ENCODE measurements at places on chromosomes 4 and X.

- DNase-seq, result no peak
Observed at GRCh38 chrX:13110433-13111324, 66.3 kb upstream of the FAM9C start.

DNA sequence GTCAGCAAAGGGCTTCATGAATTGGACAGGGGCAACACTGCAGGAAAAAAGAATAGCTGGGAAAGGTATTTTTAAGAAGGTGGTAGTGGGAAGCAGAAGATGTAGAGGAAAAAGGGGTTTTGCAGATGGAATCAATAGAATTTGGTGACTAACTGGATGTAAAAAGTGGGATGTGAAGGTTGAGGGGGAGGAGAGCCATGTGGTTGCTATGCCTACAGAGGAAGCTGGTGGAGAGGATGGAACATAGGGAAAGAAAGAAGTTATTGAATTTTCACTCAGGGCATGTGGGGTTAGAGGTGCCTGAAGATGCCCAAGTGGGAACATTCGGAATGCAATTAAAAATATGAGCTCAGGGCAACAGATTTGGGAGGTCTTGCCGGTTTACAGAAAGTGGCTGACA lies 33.0 kb downstream of the REELD1 start:
- DNase-seq, result no peak

- DNase-seq, result no peak
Observed at GRCh38 chrX:132411310-132411977, 77.4 kb downstream of the MBNL3 start.

- DNase-seq, result no peak
Observed at GRCh38 chr4:139025841-139026240, 10.3 kb downstream of the NOCT start.

DNA sequence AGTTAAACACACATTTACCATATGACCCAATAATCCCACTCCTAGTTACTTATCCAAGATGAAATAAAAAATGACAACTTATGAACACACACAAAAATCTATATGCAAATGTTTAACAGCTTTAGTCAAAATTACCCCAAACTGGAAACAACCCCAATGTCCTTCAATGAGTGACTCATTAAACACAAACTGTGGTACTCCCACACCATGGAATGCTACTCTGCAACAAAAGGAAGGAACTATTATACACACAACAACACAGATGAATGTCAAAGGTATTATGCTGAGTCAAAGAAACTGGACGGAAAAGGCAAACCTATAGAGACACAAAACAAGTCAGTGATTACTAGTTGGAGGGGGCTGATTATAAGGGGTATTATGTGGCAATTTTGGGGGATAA lies 40.5 kb downstream of the MED14 start:
- no peak for DNase-seq

DNA sequence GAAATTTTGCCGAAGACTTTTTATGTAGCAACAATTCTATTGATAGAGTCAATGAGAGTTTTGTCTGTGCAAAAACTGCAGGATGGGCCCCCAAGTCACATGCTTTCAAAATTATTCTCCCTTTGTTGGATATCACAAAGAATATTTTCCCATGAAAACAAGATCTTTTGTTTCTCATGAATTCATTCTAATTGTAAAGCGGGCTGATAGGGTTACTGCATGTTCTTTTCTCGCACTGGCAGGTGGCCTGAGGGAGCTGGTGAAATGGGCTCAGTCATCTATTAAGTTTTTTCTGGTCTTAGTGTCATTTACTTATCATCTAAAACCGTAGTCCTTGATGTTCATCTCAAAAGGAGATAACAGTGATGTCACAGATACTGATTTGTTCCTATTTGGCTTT lies 44.2 kb downstream of the MID1IP1 start:
- no peak for DNase-seq

GRCh38 chr4:179989975-179990374 lies 2253.2 kb upstream of the TENM3 start:
- DNase-seq, result peak; percentile 3

DNA sequence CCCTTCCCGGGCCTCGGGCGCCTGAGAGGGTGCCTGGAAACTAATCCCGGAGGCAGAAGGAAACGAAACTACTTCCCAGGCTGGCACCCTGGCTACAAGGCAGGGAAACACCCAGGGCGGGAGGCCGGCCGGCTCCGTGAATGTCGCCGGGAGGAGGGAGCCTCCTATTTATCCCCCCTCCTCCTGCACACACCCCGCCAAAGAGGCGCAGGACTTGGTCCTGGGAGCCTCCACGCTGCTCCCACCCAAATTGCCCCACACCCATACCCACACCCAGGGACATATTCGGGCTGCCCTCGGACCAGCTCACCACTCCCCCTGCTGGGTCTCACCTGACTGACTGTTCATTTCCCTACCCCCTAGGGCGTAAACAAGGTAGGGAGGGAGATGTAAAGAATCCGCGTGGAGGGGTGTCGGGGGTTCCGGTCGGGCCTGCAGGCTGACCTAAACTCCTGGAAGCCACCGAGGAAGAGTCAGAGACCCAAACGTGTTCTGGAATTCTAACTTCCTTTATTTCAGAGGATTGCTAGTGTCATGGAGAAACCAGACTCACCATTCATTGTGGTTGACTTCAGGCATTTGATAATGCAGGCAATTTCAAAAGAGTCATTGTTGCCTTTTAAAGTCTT lies at the start of gene BTC:
TSS of gene BTC (minus strand) at position 142 of the 629 bp plus-strand sequence. CDS start 198 bp downstream, outside the sequence.
- DNase-seq, result no peak

GRCh38 chrX:123310112-123310511 lies 126.0 kb downstream of the GRIA3 start:
- no peak for DNase-seq

DNA sequence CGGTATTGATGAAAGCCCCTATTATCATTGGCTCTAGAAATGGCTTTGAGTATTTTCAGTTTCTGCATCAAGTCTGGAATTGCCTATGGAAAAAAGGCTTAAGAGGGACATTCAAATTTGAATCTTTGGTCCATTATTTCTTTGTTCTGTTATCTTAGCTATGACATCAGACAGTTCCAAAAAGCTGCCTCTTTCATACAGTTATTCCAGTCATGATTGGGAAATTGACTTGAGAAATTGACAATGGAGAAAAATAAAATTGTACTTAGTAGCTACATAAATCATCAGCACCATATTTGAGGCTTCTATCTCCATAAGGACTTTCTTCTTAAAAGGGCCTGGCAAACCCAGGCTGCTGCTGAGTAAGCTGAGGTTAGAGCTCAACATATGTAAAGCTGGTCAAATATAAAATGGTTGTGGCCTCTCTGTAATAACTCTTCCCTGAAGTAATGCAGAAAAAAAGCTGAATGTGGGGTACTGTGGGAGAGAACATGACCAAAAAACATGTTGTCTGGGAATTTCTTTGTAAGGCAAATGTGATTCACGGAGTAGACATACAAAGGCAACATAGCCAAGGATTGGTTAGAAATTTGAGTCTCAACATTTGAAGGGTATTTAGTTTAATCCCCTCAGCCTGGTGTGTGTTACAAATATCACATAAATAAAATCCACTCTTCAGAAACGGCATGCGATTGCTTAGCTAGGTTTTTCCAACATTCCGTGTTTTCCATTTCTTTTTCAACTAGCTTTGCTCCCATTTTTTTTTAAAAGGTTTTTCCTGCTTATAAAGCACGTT lies 100.9 kb downstream of the LNX1 start:
- DNase-seq, result no peak

DNA sequence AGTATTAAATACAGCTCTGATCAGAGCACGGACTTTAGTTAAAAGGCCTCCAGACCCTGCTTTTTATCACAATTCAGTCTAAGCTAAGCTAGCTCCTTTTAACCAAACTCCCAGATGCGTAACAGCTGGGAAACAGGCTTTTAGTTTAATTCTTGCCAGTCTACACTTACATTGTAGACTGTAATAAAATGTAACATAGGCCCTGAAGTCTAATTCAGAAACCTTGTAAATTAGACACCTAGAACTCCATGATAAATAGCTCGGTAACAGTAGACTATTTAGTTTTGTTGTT lies 20.1 kb downstream of the FBXO8 start:
- no peak for DNase-seq

GRCh38 chr4:134777606-134778005 lies 576.0 kb upstream of the PABPC4L start:
- DNase-seq, result no peak

GRCh38 chr4:96108146-96108545 lies 268.3 kb downstream of the PDHA2 start:
- no peak for DNase-seq
